ENCODE measurements at places on chromosomes 4 and X. TPM values are rescaled to one million over a fixed set of nuclear protein-coding genes. Genes with fewer than 3 reads are reported as not detected.

DNA sequence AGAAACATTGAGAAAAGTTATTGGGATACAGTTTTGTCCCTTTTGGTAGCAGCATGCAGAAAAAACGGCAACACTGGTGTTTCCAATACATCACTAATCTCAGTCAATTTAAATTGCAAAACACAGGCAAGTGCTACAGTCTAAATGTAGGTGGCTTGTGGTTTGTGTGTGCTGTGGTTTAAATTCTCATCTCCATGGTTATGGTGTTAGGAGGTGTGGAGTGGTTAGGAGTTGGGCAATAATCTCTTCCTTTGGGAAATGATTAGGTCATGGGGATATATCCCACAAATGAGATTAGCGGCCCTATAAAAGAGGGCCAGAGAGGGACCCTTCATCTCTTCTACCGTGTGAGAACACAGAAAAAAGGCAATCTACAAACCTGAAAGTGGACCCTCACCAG lies 1344.3 kb downstream of the ADGRL3 start:
- DNase-seq: no peak
- H3K27me3 ChIP-seq: no peaks in the 10 kb centered on the region
- no peaks in the 10 kb centered on the region for H3K4me1 ChIP-seq
- H3K27ac ChIP-seq: no peak overlapping the region
- H3K36me3 ChIP-seq: no peaks in the 10 kb centered on the region
- no peak overlapping the region for H3K4me3 ChIP-seq

DNA sequence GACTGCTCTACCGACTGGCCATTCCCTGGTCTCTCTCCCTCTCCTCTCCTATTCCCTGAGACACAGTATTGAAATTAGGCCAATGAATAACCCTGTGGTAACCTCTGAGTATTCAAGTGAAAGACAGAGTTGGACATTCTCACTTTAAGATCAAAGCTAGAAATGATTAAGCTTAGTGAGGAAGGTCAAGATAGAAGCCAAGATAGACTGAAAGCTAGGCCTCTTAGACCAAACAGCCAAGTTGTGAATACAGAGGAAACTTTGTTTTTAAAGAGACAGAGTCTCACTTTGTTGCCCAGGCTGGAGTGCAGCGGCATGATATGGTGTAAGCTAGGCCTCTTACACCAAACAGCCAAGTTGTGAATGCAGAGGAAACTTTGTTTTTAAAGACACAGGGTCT lies 64.6 kb downstream of the KDM6A start:
- H3K4me3 ChIP-seq: no peak overlapping the region
- no peaks in the 10 kb centered on the region for H3K27me3 ChIP-seq
- no peaks in the 10 kb centered on the region for H3K36me3 ChIP-seq
- H3K27ac ChIP-seq: no peak overlapping the region
- peaks cover 44% of the 10 kb centered on the region for H3K4me1 ChIP-seq

DNA sequence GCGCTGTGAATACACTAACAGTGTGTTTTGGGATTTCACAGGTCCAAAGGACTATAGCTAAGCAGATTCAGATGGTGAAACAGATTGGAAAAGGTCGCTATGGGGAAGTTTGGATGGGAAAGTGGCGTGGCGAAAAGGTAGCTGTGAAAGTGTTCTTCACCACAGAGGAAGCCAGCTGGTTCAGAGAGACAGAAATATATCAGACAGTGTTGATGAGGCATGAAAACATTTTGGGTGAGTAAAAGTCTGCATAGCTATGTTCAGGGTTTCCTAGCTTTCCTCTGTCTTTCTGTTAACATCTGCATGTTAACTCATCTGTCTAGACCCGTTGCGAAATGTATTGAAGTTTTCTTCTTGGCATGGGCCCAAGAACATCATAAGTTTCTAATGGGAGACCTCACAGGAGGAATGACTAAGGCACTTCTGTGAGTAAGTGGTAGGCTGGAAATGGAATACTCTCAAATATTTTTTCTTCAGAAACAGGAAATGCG lies 372.1 kb downstream of the BMPR1B start:
- H3K27me3 ChIP-seq: no peaks in the 10 kb centered on the region
- DNase-seq: peak; percentile 26
- H3K4me1 ChIP-seq: no peaks in the 10 kb centered on the region
- H3K4me3 ChIP-seq: no peak overlapping the region

GRCh38 chr4:41542526-41543275 lies 4.7 kb downstream of the LIMCH1 start:
- H3K4me3 ChIP-seq: no peak overlapping the region
- H3K36me3 ChIP-seq: no peaks in the 10 kb centered on the region
- H3K27ac ChIP-seq: no peak overlapping the region
- DNase-seq: no peak
- no peaks in the 10 kb centered on the region for H3K27me3 ChIP-seq

GRCh38 chrX:12866451-12867377 lies at the start of gene TLR7:
Gene TLR7 (plus strand): TSS chrX:12867072. CDS start chrX:12867579, 507 bp downstream.
- H3K4me3 ChIP-seq: no peak within 1 kb of the TSS
- no peaks in the 10 kb centered on the region for H3K36me3 ChIP-seq
- no peak within 1 kb of the TSS for H3K27ac ChIP-seq
- H3K4me1 ChIP-seq: no peaks in the 10 kb centered on the region
- DNase-seq: no peak

TRAM1L1 gene
- 8.7 TPM for total RNA-seq

DNA sequence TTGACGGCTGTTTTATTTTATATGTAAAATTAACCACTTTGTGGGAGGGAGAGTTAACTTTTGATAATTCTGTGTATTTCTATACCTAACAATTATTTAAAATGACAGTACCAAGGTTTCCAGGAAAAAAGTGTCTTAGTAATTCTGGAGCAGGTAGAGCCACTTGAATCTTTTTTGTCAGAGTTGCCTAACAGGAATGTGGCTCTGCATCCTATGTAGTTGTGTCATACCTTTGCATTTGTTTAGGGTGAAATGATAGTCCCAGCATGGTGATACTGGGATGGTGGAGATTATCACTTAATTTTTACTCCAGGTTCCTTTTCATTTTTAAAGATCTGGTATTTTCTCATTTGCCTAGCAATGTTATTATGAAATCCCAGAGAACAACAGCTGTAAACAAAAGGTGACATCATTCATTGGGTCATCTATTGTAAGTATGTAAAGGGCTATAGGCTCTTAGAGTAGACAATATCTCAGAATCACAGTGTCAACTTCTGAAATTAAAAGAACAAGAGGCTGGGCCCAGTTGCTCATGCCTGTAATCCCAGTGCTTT lies 9.6 kb downstream of the SGMS2 start:
- no peaks in the 10 kb centered on the region for H3K4me1 ChIP-seq
- no peak overlapping the region for H3K4me3 ChIP-seq
- no peaks in the 10 kb centered on the region for H3K27me3 ChIP-seq

GRCh38 chr4:1718095-1718850 lies 2.9 kb downstream of the TMEM129 start:
- peaks cover 11% of the 10 kb centered on the region for H3K36me3 ChIP-seq
- peak overlapping the region; percentile 40 for H3K27ac ChIP-seq
- no peaks in the 10 kb centered on the region for H3K27me3 ChIP-seq
- H3K4me1 ChIP-seq: peaks cover 55% of the 10 kb centered on the region
- H3K4me3 ChIP-seq: no peak overlapping the region

DNA sequence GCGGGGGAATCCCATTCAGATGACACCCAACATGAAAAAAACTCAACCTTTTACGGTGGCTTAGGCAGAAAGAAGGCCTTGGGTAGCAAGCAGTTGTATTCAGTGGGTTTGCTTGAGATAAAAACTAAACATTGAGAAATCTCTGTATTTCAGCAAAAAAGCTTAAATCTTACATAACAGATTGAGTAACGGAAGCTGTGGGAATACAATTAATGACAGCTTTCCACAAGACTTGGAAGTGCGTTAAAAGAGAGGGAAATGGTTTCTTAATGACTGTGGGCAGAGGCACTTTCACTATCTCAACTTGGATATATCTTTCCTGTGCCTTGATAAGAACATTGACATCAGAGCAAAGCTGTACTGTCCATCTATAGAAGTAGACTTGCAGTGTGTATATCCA lies 418.5 kb upstream of the HS3ST1 start:
- H3K4me3 ChIP-seq: no peak overlapping the region
- no peak overlapping the region for H3K27ac ChIP-seq
- no peaks in the 10 kb centered on the region for H3K36me3 ChIP-seq
- H3K27me3 ChIP-seq: no peaks in the 10 kb centered on the region
- no peak for DNase-seq
